ENCODE measurements at places on chromosomes 4 and X.

GRCh38 chr4:11497212-11497806 lies 68.6 kb upstream of the HS3ST1 start:
- no peak for DNase-seq

- DNase-seq: no peak
Observed at GRCh38 chr4:151948351-151949016, 187.7 kb upstream of the GATB start.

- DNase-seq: no peak
Observed at GRCh38 chr4:16231570-16232245, 5.4 kb upstream of the TAPT1 start.

- no peak for DNase-seq
Observed at GRCh38 chrX:44922980-44923379, 50.0 kb downstream of the KDM6A start.

- no peak for DNase-seq
Observed at GRCh38 chr4:100497791-100498190, 20.0 kb downstream of the EMCN start.

GRCh38 chr4:5470318-5471198 lies 237.8 kb downstream of the EVC2 start:
- DNase-seq: no peak

DNA sequence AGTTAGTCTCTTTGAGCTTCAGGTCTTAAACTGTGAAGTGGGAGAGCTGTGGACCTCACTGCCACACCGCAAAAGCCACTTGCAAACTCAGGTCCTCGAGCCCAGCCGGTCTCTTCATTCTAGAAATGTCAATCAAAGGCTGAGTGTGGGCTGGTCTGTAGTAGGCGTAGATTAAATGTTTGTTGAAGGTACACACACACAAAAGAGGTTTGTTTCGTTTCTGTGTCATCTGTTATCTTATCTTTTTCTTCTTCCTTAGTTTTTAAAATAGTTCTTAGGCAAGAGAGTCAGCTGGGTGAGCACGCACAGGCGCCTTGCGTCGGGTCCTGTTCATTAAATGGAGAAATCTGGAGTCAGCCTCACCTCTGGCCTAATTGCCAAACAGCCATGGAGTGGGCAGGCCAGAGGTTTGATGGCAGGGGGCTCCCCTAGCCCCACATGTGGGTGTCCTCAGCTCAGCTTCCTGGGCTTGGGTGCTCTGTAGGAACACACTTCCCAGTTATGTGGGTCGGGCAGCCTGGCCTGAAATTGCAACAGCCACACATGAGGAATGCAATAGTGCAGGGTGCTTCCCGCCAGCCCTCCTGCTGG lies 836 bp upstream of the PSAPL1 start:
- DNase-seq: no peak

GRCh38 chrX:13081395-13082205 lies 37.2 kb upstream of the FAM9C start:
- DNase-seq: no peak

DNA sequence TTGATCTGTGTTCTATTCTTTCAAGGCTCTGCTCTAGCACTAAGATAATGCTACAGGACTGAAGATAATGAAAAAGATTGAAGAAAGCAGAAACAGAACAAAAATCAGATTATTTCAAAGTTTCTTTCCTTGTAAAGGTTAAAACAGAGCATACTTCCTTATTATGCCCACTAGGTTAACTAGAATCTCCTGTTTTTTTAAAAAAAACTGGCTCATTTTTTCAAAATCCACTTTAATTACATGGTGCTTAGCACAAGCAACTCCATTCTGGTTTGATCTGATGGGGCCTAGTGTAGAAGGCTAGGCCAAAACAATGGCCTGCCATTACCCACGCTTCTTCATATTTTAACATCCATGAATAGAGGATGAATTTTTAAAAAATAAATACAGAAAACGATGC lies 1.2 kb upstream of the UBA6 start:
- no peak for DNase-seq

- DNase-seq: no peak
Observed at GRCh38 chrX:45344594-45344993, 143.9 kb upstream of the DIPK2B start.

GRCh38 chr4:6095023-6095752 lies 77.0 kb upstream of the C4orf50 start:
- no peak for DNase-seq

DNA sequence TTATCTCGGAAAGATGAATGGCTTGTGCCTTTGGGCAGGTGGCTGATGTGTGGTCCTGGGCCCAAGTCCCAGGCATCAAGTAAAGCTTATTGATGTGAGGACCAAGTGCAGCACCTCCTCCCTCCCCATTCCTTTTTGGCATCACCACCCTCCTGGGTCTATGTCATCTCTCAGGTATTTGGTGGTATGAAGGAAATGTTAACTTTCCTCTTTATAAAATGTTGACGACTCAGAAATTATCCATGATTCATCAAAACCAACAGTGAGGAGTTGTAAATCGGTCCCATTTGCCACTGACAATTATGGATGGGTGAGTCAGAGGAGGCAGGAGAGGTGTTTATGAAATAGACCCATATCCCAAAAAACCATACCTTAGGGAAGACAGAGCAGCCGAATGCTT lies 229.4 kb upstream of the GATB start:
- DNase-seq: no peak

DNA sequence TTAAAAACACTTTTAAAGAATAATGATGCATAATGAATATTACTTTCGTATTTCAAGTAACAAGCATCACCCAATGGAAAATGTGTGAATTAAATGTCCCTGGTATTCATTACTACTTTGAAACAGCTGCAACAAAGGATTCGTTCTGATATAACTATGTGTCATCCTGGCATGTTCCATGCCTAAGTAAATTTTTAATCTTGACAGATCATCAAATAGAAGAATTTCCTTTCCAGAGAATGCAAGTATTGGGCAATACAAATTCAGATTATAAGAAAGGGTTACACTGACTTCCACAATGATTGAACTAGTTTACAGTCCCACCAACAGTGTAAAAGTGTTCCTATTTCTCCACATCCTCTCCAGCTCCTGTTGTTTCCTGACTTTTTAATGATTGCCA lies 105.3 kb downstream of the SPCS3 start:
- no peak for DNase-seq

DNA sequence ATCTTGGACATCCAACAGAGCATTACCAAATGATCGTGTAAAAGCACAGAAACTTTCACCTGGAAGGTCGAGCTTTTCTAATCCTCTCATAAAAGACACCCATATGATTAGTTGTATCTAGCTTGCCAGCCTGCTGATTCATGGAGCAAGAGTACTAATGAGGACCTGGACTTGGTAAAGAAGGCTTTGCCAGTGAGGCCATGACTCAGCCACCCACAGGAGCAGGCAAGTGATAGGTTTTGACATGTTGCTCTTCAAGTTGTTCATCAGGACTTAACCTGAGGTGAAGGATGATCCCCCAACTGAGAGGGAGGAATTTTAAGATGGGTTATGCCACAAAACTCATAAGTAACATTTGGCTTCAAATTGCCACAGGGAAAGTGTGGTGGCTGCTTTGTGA lies 24.7 kb upstream of the EPGN start:
- no peak for DNase-seq

DNA sequence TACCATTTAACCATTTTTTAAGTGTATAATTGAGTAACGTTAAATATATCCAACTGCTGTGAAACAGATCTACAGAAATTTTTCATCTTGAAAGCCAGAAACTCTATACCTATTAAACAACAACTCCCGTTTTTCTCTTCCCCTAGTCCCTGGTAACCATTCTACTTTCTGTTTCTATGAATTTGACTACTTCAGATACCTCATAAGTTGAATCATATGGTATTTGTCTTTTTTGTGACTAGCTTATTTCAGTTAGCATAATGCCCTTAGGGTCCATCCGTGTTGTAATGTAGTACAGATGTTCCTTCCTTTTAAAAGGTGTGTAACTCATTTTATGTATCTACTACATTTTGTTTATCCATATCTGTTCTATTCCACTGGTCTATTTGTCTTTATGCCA lies 48.7 kb downstream of the STAG2 start:
- DNase-seq: no peak

- no peak for DNase-seq
Observed at GRCh38 chr4:113636438-113636818, 125.1 kb downstream of the CAMK2D start.

DNA sequence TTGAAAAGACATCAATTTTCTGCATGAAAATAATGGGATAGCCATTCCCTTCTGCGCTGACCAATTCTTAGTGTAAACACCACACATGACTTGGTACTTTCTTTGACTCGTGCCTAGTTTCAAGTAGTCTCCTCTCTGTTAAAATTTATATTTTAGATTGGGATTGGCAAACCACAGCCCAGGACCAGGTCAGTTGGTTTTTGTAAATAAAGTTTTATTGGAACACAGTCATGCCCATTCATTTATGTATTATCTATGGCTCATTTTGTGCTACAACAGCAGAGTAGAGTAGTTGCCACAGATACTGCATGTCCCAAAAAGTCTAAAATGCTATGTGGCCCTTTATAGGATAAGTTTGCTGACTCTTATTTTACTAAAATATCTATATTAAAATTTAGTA lies 46.7 kb downstream of the BMX start:
- DNase-seq: no peak

DNA sequence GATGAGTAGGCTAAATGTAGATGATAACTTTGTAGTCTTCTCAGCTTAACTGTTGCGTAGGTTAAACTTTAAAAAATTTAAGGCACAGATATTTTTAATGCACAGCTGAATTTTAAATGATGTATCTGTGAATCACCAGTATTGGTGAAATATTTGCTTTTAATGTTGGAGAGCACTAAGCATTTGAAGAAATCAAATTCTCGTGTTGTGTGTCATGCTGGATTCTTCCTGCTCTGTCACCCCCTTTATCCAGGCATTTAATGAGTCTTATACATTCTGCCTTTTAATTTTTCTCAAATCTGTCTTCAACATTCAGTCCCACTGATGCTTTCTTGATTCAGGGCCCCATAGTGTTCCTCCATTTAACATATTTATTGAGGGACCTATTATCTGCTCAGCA lies 76.7 kb downstream of the SLC4A4 start:
- no peak for DNase-seq

DNA sequence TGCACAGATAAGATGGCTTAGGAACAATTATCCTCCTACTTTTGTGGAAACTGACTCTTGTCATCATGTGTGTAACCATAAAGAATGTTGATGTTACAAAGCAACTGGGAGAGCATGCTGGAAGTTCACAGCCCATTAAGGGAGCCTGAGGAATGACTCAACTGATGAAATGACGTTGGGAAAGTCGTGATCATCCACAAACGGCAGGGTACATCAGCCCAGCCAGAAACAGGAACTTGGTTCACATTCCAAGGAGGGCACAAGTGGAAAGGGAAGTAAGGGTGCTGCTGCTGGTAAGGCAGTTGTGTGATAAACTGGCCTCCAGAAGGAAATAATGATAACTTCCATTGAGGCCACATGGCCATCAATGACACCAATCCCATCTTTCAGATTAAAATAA lies 6.7 kb downstream of the TEC start:
- no peak for DNase-seq

- DNase-seq: no peak
Observed at GRCh38 chr4:14958436-14958835, 43.8 kb upstream of the CPEB2 start.

DNA sequence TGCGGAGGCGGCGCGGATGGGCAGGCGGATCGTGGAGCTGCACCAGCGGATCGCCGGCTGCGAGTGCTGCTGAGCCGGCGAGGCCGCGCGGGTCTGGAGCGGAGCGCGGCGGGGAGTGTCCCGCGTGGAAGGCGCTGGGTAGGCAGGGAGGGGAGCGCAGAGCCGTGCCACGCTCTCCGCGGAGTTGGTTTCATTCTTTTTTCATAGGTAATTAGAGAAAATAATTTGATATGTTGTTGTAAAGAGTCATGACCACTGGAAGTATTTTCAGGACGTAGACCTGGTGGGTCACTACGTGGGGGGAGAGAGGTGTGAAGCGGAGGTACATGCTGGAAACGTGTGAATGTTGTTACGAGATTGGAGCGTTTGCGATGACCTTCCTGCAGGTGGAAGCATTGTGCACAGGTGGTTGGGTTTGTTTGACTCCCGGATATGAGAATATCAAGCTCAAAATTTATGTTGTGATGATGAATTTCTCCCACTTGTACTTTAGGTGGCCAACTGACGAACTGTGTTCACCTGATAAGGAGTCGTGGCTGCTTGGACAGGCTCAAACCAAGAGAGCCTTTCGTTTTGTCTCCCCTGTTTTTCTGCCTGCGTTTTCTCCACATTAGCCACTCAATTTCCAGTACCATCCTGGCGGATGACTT lies 19.1 kb upstream of the S100P start:
- no peak for DNase-seq

DNA sequence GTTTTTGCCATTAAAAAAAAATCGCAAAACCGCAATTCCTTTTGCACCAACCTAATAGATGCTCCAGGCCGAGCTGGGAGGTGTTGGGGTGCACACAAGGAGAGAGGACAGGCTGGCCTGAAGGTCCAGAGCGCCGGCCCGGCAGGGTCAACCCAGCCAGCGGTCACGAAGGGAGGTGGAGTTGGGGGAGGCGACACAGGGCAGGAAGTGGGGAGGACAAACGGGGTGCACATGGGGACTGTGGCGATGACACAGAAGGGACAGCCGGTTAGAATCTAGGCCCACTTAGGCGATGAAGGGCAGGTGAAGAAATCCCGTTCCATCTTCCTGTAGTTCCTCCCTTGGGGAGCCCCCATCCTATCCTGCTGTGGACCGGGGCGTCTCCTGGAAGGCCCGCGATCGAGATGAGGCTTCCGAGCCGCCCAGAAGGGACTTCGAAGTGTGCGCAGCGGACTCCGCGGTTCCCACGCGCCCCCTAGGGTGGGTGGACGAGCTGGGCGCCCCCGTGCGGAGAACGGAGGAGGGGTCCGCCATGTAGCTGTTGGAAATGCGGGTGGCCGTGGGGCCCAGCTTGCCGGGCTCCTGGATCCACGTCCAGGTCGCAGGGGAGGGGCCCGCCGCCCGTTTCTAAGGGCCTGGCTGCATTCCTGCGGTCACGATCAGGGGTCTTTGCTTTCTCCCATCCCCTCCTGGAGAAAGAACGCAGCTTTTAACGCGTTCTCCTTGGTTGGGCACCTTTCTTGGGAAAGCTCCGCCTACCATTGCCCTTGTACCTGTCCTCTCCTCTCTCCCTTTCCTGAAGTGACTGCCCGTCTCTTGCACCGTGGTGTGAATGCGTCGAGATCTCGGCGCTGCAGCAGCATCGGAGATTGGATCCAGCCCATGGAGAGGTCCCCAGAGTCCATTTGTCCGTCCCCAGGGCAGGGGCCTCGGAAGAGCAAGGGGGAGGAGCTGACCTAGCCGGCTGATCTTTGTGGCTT lies 17.0 kb upstream of the HPF1 start:
- DNase-seq: peak; percentile 8

- DNase-seq: no peak
Observed at GRCh38 chrX:82732861-82733260, 775.2 kb upstream of the POU3F4 start.
